Epithelial cell of alveolus of lung (primary cell): ENCODE measurements at places on chromosomes 4 and X. TPM values are rescaled to one million over a fixed set of nuclear protein-coding genes. Genes with fewer than 3 reads are reported as not detected.

The TBX22 gene
- total RNA-seq, result not detected in 2 replicates

The NHSL2 gene
- total RNA-seq, result 0.32 and 0.78 TPM in 2 replicates

The DIPK2B gene
- 1.0 and 1.1 TPM in 2 replicates for total RNA-seq

The MAMLD1 gene
- 1.2 and 2.0 TPM in 2 replicates for total RNA-seq

The TLR6 gene
- total RNA-seq, result 0.32 and 1.8 TPM in 2 replicates

The OTUD4 gene
- total RNA-seq, result 15.1 and 19.7 TPM in 2 replicates

The VCX gene
- not detected in 2 replicates for total RNA-seq

The PHKA2 gene
- 6.7 and 7.9 TPM in 2 replicates for total RNA-seq

The ASB11 gene
- total RNA-seq, result not detected in 2 replicates

The TSPAN7 gene
- 1.0 and 1.6 TPM in 2 replicates for total RNA-seq

The HSPA4L gene
- 2.4 and 3.2 TPM in 2 replicates for total RNA-seq

The FGB gene
- total RNA-seq, result not detected in 2 replicates

The SUPT20HL2 gene
- total RNA-seq, result not detected in 2 replicates
